Activated CD8-positive, alpha-beta T cell treated with anti-CD3 and anti-CD28 coated beads, Interleukin-2, amount 10 ng/mL, durations not matched to agents 7 days and 5 days (primary cell): ENCODE measurements at places on chromosomes 7 and 10. TPM values are rescaled to one million over a fixed set of nuclear protein-coding genes. Genes with fewer than 3 reads are reported as not detected.

- no peak for DNase-seq
These were observed 462.1 kb upstream of the DPP6 start for GRCh38 chr7:153590136-153590535.

DNA sequence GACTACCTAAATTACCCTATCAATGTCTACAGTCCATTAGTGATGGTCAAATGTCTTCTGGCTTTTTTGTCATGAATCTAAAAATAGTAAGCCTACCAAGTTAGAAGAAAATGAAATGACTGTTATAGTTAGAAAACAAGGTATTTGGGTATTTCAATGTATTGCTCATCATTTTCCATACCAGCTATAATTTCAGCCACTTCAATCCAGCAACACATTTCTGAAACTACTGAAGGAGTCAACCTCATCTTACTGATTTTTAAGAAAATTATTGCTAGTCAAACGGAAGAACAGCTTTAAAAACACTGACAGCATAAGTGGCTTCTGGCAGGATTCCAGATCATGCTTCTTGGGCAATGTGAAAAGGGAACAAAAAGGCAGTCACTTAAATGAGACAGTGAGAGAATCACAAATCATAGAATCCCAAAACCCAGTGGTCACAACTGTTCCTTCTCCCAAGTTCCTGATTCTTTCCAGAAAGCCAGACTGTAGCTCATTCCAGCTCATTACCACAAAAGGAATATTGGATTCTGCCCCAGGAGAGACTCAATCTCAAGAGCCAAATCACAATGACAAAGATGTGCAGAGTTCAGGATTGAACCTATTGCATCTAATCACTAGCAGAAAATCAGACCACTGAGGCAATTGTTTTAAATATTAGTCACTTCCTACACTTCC lies 61.2 kb upstream of the LRRN3 start:
- peak; percentile 37 for DNase-seq

Gene DHTKD1
- 16.4 TPM for total RNA-seq

DNA sequence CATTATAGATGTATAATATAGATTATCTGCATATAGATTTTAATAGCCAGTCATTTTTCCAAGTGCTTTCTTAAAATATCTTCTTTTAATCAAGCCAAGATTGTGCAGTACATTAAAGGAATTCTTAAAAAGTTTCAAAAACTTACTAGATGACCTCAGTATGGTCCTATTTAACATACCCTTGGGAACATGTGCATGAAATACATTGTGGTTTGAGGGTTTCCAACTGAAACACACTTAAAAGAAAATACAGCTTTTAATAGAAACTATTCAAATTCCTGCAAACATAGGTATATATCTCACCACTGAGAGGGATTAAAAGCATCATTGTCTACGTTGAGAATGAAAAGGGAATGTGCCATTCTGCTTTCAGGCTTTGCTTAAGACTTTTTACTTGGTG lies 364.9 kb downstream of the SUGCT start:
- no peak for DNase-seq

GRCh38 chr7:50312250-50313162 lies 8.0 kb downstream of the IKZF1 start:
- DNase-seq = peak; percentile 46

Gene GHRHR
- total RNA-seq = not detected

Gene SLC39A12
- not detected for total RNA-seq

DNA sequence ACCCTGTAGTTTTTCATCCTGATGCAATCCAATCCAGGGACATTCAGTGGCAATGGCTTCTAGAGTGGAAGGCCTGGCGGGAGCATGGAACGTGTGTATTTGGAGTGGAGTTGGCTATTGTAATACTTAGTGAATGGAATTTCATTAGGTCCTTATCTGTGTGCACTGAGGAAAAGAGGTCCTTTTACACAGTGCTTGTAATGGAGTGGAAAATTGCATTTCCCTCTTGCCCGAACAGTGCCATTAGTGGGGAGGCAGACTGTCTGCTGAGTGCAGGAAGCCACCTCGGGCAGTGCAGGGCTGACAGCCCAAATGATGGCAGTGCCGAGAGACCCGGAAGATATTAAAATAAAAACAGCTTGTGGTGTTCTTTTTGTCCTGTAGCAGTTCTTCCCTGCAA lies 786.6 kb downstream of the LRMDA start:
- DNase-seq = no peak

Gene HTR5A
- total RNA-seq = not detected

Gene AKR1E2
- total RNA-seq = 8.9 TPM

- peak; percentile 39 for DNase-seq
These were observed 15.9 kb downstream of the CAMK2B start for GRCh38 chr7:44309271-44310091.

Gene CCDC172
- not detected for total RNA-seq

DNA sequence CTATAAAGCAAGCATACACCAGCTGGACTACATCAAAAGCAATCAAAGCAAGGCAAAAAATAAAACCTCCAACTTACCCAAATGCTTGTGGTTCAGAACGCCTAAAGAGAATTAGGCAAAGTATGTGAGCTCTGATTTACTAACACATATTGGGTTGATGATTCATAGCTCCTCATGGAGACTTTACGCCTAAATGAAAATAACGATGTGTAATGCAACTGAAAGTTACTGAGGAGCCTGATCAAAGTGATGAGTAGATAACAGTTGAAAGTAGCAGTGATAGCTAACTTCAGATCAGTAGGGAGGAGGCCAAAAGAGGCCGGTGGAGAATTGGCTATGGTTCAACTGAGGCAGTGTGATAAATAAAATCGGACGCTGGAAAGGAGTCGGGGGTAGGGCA lies 85.0 kb downstream of the MPP7 start:
- DNase-seq = no peak

Gene SPDYE3
- not detected for total RNA-seq

- no peak for DNase-seq
These were observed 72.4 kb downstream of the LMBR1 start for GRCh38 chr7:156820445-156821063.

GRCh38 chr7:4875391-4875790 lies 8.1 kb downstream of the RADIL start:
- DNase-seq = no peak

DNA sequence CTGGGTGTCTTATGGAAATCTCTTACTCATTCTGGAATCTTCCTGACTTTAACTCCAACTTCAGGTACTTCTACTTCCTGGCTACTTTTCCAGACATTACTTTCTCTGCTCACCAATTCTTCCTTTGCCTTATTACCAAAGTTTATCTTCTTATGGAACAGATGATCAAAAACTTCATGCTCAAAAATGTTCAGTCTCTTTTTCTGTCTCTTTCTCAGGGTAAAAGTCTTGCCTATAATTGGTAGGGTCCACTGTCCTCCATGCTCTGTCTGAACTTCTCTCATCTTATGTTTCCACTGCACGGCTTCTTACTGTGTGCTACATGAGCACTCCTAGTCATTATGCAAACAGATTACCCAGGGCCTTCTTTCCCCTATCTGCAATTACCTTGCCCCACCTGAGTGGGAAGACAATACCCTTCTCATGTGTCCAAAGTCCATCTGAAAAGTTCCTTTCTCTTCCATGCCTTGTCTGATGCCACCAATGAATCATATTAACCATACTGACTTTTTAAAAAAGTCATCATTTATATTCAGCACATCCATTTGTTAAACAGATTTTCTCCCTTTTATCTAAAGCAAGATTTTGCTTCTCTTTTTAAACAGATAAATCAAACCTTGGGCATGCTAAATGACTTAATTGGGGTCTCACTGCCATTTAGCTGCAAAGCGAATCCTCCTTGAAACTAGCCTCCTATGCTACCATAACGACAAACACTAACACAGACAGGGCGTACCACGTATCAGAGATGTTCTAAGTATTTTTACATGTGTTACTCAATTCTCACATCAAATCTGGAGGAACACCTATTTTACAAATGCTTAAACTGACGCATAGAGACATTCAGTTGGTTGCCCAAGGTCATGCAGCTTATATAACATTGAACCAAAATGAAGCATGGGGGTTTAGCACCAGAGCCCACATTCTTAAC lies 48.8 kb downstream of the SEMA3C start:
- no peak for DNase-seq

Gene FASTK
- total RNA-seq = 88.1 TPM

GRCh38 chr10:47090903-47091302 lies 179.7 kb downstream of the PTPN20 start:
- no peak for DNase-seq

DNA sequence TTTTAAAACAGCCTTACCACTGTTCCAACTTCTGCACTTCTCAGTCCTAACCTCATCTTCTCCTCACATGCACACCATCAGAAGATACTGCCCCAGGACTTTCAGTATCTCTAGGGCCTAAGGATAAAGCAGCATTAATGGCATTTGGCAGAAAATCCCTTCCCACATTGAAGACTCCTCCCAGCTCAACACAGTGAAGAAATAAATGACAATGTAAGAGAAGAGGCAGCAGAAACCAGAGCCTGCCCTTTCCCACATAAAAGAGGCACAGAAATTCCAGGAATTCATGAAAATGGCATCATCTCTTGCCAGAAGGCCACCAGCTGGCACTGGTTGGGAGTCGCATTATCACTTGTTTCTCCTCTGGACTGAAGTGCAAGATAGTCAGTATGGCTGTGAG lies 3.7 kb downstream of the GCC1 start:
- no peak for DNase-seq

GRCh38 chr10:130547368-130547767 lies 411.2 kb downstream of the GLRX3 start:
- DNase-seq = no peak

Gene PRTFDC1
- 2.9 TPM for total RNA-seq

DNA sequence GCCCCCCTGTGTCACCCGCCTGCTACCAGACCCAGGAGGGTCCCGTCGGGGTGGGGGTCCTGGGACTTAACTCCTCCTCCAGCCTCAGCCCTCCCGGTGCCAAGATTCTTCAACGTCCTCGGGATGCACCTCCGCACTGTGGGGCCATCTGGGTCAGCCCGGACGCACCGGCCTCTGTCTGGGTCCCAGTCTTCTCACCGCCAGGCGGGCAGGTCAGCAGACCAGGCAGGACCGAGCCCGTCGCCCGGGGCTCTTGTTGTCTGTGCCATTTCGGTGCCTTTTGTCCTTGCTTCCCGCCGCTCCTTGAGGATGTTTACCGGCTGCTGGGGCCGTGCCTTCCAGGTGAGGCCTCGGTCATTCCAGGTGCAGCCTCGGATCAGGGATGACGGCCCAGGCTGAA lies 32.1 kb upstream of the PSMG3 start:
- DNase-seq = no peak

Gene PDZD7
- total RNA-seq = 0.47 TPM

GRCh38 chr7:157740251-157740798 lies 403.5 kb downstream of the DNAJB6 start:
- no peak for DNase-seq

DNA sequence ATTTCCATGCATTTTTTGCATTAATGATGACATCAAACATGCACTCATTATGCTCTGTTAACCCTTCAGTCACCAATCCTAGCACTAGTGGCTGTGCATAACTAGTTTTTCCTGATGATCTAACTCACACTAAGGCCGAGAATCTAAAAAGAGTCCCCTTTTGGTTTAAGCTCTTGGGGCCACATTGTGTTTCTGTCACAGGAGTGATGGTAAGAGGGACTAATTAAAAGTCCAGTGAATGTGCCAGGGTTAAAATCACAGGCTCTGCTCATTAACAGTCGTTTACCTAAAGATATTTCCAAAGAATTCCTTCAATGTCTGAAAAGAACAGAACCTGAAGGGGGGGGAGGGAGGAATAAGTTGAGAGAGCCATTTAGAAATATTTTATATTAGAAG lies 359.0 kb upstream of the ANKRD30A start:
- no peak for DNase-seq

DNA sequence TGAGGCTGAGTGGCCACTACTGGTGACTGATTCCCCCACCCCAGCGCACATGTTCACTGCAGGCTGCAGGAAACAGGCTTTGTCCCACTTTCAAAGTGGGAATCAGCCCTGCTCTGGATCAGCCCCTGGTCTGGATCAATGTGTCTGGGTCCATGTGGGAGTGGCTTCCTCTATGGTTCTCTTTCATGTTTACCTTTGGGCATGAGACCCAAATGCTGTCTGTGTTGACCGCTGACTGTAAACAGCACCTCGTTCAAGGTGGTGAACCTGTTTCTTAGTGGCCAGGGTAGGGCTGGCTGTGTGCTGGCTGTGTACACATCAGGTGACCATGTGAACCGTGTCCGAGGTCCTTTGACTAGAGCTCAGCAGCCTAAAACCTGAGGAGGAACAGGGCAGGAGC lies 121.8 kb downstream of the CAMK1D start:
- no peak for DNase-seq

Gene WNT2
- not detected for total RNA-seq

- DNase-seq = no peak
These were observed 30.9 kb downstream of the LEP start for GRCh38 chr7:128271942-128272481.

GRCh38 chr7:106102387-106102966 lies 9.6 kb downstream of the SYPL1 start:
- DNase-seq = no peak

Gene ST8SIA6
- total RNA-seq = not detected

- no peak for DNase-seq
These were observed 644.4 kb upstream of the IGFBP3 start for GRCh38 chr7:46565253-46566096.

GRCh38 chr7:33790746-33791145 lies 114.6 kb upstream of the BMPER start:
- no peak for DNase-seq

Gene GLCCI1
- 17.7 TPM for total RNA-seq

- DNase-seq = peak; percentile 72
These were observed 10.4 kb upstream of the CLCN1 start for GRCh38 chr7:143305423-143306070.

GRCh38 chr7:18289788-18290187 lies 205.8 kb upstream of the HDAC9 start:
- DNase-seq = no peak

Gene OR2A1
- not detected for total RNA-seq

Gene RBP4
- not detected for total RNA-seq

Gene CYP3A7
- not detected for total RNA-seq

DNA sequence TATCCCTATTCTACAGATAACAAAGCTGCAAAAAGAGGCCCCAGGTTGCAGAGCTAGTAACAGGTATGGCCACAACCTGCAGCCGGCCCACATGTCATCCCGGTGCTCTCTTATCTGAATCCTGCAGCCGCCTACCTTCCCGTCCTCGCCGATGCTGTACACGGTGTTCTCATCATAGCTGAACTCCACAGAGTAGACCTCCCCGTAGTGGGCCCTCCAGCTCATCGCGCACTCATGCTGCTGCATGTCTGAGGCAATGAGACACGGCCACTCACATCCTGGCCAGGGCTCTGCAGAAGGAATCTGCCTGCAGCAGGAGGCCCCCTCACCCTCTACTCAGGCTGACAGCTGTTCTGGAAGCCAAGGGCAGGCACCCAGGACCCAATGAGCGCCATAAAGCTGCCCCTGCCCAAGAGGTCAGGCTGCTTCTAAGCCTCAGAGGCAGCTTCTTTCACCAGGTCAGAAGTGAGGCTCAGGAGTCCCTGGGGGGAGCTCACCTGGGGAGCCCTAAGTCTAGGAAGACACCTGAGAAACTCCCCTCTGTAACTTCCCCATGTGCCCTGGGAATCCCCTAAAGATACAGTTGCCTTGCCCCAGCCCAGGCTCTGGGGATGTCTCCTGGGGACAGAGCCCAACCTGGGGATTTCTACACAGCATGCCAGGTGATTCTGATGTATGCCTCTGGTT lies 17.9 kb upstream of the CYREN start:
- DNase-seq = no peak
